ENCODE measurements at places on chromosomes 2 and 18. TPM values are rescaled to one million over a fixed set of nuclear protein-coding genes. Genes with fewer than 3 reads are reported as not detected.

DNA sequence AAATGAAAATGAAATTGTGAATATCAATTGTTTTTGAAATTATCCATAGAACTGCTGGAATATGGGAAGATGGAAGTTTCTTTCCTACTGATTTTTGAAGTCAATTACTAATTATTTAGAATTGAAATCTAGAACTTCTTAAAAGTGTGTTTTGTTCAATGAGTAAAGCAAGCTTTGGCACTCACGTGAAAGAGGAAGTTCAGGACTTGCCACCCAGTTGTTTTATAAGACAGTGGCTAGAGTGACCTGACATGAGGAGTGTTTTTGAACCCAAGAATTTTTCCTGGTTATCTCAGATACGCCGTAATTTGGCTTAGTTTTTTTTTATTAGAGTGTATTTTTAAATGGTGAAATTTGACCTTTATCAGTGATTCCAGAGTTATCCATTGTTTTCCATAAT lies 3.5 kb downstream of the MXD1 start:
- no peak for DNase-seq

GRCh38 chr2:42060718-42061619 lies 13.1 kb downstream of the PKDCC start:
- DNase-seq = peak; percentile 82

GRCh38 chr18:56550121-56550520 lies 88.3 kb downstream of the TXNL1 start:
- no peak for DNase-seq

DNA sequence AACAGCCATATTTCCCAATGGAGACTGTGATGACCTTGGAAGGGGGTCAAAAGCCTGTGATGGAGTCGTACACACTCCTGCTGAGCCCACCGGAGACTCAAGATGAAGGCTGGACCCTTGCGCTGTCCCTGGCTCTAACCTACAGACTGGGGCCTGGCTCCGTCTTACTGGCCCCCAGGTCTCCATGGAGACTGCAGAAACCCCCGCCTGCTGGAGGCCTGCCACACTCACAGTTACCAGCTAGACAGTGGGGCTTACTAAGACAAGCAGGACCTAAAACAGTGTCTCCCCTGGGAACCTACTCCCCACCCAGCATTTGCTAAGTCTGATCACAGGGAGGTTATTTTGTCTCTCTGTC lies 9.6 kb downstream of the C2orf72 start:
- DNase-seq = no peak

GRCh38 chr2:238688193-238689153 lies 159.4 kb upstream of the TWIST2 start:
- peak; percentile 61 for DNase-seq

GRCh38 chr2:234422981-234423431 lies 73.9 kb downstream of the ARL4C start:
- no peak for DNase-seq

- DNase-seq = peak; percentile 84
These were observed 24.6 kb downstream of the NRP2 start for GRCh38 chr2:205706769-205707381.

GRCh38 chr2:74080346-74080745 lies 67.4 kb downstream of the BOLA3 start:
- DNase-seq = peak; percentile 45

GRCh38 chr2:150674283-150674682 lies 186.8 kb upstream of the RND3 start:
- DNase-seq = no peak

GRCh38 chr2:167253025-167253424 lies 364.7 kb downstream of the XIRP2 start:
- DNase-seq = no peak

- DNase-seq = no peak
These were observed 95.8 kb downstream of the SLC25A12 start for GRCh38 chr2:171798156-171798820.

DNA sequence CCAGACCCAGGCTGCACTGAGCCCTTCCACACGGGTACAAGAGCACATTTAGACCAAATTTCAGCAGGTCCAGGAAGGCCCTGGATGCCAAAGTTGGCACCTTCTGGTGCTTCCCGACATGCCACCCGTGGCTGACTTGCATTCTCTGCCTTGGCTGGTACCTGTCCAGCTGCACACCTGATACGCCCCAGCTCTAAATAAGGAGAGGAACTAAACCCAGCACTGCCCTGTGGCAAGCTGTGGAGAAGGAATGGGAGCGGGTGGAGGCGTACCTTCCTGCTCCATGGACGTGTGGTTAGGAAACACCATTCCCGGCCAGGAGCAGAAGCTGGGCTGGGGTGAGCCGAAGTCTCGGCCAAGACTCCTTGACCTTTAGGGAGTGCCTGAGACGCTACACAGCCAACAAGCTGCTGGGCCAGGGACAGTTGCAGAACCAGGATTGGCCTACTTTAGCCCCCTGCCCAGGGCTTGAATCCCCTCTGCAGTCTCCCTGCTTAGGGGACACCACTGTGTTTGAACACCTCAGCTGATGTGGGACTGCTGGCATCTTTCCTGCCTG lies 86.5 kb upstream of the TAF1B start:
- no peak for DNase-seq

DNA sequence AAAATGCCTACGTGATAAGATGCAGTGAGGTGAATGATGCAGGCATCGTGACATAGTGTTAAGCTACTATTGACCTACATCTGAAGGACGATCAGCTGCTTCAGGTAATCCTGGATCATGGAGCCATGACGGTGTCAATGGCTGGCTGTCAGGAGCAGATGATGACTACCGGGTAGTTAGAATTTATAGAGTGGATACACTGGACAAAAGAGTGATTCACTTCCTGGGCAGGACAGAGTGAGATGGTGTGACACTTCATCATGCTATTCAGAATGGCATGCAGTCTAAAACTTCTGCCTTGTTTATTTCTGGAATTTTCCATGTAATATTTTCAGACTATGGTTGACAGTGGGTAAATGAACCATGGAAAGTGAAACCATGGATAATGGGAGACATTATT lies 29.5 kb downstream of the METTL8 start:
- DNase-seq = no peak

DNA sequence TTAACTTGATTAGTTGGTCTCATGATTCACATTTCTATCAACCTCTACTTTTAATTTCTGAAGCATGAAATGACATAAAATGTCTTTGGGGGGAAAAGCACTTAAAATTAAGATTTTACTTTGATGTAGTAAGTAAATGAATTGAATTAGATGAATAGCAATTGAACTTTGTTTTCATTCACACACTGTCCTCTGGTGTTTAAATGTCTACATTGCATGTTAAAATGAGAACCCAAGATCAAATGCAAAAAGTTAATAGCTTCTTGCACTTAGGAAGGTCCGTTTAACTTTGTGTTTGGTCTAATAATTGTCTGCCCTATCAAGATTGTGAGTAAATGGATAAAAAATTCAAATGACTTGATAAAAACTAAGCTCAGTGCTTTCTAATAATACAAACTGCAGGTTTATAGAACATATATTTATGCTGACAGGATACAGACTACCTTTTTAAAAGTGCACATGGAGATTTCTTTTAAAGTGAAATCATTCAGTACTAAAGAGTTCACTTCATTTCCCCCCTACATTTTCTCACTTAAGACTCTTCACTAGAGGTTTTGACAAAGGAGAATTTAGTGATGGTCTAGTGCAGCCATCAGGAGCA lies 156.2 kb upstream of the NABP1 start:
- DNase-seq = peak; percentile 29

DNA sequence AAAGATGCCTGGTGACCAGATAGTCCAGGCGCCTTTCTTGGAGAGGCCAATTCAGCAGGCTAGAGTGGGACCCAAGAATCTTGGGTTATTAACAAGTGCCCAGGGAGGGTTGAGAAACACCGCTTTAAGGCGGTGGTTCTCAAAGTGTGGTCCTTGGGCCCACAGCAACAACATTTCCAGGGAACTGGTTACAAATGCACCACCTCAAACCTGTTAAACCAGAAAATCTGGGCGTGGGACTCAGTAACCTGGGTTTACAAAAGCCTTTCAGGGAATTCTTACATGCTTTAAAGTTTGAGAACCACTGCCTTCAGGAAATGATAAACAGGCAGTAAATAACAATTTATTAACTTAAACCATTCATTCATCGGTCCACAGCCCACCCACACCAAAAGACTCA lies 92.5 kb downstream of the SP3 start:
- DNase-seq = no peak

- peak; percentile 41 for DNase-seq
These were observed 22.6 kb upstream of the FZD5 start for GRCh38 chr2:207792244-207792785.

- peak; percentile 90 for DNase-seq
These were observed at the start of gene NPPC for GRCh38 chr2:231926180-231926741. Gene NPPC (minus strand): TSS chr2:231926396. CDS start chr2:231926249, 147 bp downstream.

DNA sequence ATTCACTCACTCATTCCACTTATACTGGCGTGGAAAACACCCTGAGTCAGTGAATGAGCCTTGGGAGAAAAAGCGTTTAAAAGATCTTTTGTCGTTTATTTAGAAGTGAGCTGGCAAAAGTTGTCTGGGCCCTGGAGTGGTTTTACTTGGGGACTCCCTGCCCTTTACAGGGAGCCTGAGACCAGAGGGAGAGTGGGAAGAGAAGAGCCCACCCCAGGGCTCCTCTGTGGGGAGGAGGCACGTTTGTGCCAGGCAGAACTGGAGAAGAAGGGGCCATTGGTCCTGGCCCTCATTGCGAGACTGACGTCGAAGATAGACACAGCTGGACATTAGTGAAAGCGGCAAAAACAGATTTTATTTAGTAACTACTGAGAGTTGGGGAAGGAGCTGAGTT lies 25.7 kb downstream of the DCDC2C start:
- no peak for DNase-seq

GRCh38 chr2:215277944-215278343 lies 33.9 kb upstream of the ATIC start:
- DNase-seq = no peak

GRCh38 chr2:17107151-17107550 lies 411.1 kb downstream of the RAD51AP2 start:
- DNase-seq = no peak

GRCh38 chr2:212892193-212892592 lies 259.2 kb downstream of the IKZF2 start:
- DNase-seq = peak; percentile 13

DNA sequence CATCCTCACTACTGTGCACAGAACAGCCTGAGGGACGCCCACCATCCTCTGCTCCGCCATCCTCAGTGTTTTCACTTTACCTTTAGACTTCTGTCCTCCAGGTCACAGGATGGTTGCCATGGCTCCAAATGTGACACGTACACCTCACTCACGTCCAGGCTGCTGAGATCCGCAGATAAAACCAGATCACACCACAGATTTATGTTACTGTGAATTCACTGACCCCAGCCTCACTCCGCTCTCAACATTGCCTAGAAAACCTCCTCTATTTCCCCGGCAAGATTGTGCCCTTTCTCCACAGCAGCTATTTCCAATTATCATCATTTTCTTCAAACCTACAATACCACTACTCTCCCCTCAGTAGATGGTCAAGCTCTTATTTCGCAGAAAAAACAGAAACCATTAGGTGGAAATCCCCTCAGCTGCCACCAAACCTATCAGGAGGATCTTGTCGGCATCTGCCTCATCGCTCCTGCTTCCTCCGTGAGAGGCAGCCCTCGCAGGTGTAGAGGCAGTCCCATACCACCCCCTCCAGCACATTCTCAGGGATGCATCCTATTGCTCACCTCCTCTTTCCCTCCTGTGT lies 49.8 kb upstream of the SLC1A4 start:
- DNase-seq = no peak

DNA sequence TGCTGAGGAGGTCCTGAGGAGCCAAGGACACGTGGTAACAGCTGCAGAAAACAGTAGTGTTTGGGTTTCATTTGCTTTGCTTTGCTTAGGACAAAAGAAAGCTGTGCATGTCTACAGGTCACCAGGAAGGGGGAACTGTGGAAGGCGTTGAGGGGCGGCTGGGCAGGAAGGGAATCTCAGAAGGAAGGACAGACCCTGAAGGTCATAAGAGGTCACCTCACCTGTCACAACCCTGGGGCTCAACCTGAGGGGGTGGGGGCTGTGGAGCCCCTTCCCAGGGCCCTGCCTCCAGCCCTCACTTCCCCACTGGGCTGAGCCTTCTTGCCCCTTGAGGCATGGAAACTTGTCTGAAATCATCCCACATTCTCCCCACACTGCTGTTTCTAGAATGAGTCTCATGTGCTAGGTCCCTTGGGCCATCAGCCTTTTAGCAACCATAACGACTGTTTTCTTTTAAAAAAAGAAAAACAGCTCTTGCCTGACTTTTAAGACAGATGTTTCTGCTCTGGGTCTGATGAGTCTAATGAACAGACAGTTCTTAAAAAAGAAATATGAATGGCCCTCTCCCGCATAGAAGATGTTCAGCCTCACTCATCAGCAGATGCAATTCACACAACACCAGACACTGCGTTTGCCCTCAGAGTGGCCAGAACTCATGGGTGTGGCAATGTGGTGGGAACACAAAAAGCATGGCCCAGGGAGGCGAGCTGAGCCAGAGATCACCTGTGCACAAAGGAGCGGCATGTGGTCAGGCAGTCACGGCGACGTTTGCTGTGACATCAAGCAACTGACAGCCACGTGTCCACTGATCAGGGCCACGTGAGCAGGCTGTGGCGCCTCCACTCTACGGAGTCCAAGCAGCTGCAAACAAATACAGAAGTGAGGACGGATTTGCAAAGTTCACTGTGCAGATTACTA lies 84.0 kb downstream of the SEPTIN10 start:
- DNase-seq = peak; percentile 65

- DNase-seq = no peak
These were observed 87.1 kb upstream of the LYPD1 start for GRCh38 chr2:132757002-132757589.

DNA sequence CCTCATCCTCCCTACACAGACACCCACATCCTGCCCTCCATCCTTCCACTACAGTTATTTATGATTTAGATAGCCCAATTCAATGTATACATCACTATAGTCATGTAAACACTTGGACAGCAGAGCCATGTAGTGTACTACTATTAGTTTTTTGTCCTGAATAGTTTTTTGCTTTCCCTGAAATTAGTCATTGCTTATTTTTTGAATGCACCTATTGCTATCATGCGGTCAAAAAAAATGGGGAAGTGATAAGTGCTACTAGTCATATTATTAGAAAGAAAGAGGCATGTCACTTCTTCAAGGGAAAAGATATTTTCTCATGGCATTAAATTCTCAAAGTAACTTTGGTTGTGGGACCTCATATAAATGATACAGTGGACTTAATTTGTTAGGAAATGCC lies 6.8 kb upstream of the GREB1 start:
- DNase-seq = no peak

GRCh38 chr18:79403723-79404566 lies 8.2 kb downstream of the NFATC1 start:
- DNase-seq = peak; percentile 76

- no peak for DNase-seq
These were observed 989.2 kb downstream of the CPS1 start for GRCh38 chr2:211545582-211545981.

GRCh38 chr2:56325661-56326345 lies 142.0 kb downstream of the CCDC85A start:
- no peak for DNase-seq

Gene TRIM43
- not detected for polyA plus RNA-seq

Gene ARL6IP6
- 45.0 TPM for polyA plus RNA-seq

Gene SETBP1
- 16.8 TPM for polyA plus RNA-seq

Gene PRSS56
- 2.4 TPM for polyA plus RNA-seq

Gene SP110
- polyA plus RNA-seq = 14.4 TPM

Gene GALNT5
- 6.5 TPM for polyA plus RNA-seq

Gene ZSWIM2
- not detected for polyA plus RNA-seq

Gene LIPG
- polyA plus RNA-seq = 4.3 TPM

Gene ONECUT2
- polyA plus RNA-seq = 0.30 TPM

Gene KIAA2012
- 0.21 TPM for polyA plus RNA-seq

Measured in muscle of leg (tissue), 16 donors.